AG09309 (cell line): ENCODE measurements at places on chromosomes 4 and X.

DNA sequence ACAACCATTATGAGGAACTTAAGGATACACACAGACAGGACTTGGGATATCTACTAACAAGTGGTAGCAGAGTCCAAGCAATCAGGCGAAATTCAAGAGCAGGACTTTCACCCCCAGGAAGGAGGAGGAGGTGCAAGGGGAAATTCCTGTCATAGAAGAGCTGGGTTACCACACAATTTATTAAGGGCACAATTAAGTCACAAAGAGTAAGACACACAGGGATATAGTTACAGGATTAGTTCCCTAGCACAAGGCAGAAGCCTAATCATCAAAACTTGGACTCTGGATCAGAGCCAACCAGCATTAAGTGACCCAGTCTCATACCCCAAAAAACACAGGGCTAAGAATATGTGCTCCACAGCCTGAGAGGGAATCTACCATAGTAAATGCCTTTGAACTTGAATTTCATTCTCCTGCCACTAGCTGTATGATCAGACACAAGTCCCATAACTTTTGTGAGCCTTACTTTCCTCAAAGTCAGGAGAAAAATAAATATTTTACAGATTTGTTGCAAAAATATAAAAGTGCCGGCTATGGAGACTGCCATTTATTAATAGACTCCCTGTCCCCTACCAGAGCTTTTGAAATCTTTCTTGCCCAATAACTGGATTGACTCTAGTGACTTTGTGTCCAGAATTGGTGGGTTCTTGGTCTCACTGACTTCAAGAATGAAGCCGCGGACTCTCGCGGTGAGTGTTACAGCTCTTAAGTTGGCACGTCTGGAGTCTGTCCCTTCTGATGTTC, 87.0 kb downstream of the SYNPO2 start:
- no peak for DNase-seq

GRCh38 chrX:46579250-46579649, 5.7 kb downstream of the CHST7 start:
- no peak for DNase-seq

- no peak for DNase-seq
Measured at GRCh38 chrX:19745077-19745476, 142.3 kb downstream of the SH3KBP1 start.

GRCh38 chr4:6258741-6259140, 10.9 kb upstream of the WFS1 start:
- DNase-seq = no peak

GRCh38 chrX:56310581-56310980, 78.4 kb downstream of the KLF8 start:
- no peak for DNase-seq

GRCh38 chr4:20809812-20810211, 109.6 kb downstream of the PACRGL start:
- no peak for DNase-seq

DNA sequence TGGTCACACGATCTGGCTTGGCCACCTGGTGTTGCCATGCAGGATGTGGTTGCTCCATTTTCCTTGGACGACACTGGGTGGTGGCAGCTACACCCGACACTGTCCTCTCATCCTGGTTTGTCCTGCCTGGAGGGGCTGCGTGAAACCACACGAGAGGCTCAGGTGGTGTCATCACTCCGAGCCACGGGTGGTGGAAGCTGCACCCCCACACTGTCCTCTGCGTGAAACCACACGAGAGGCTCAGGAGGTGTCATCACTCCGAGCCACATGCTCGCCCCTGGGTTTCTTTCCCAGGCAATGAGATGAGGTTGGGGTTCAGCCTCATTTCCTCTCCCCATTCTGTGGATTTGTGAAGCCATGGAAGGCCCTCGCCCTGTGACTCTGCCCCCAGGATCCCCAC, 34.3 kb downstream of the WFS1 start:
- DNase-seq = no peak

DNA sequence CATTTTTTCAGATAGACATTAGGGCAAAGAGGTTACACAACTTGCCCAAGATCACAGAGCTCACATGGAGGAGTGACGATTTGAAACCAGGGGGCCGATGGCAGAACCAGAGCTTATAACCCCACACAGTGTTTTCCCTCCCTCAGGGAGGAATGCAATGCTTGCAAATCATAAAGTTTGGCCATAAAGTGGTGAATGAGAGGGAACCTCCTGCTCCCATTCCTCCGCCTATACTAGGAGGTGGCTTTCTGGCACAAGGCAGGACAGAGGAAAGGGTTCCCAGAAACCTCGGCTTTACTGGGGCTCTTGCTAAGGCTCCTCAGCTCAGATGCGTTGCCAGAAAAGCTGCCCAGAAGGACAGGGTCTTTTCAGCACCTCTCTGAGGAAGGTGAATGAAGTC, 19.3 kb downstream of the TMEM154 start:
- DNase-seq = no peak

GRCh38 chr4:6395466-6396228, 76.8 kb downstream of the PPP2R2C start:
- DNase-seq = no peak

DNA sequence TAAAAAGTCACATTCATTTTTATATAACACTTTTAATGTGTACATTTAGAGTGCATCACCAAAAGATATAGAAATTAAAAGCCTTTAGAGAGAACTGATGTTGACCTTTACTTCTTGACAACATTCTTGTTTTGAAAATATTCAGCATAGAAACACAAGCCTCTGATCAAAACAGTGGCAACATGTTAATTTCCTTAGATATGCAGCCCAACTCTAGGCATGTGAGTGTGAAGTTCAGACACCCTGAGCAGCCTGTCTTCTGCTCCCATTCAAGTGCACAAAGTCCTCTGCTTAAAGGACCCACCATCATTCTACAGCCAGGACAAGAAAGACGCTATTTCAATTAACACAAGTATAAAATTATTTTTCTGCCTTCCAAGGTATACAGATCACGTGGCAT, 60.0 kb downstream of the PPP3CA start:
- no peak for DNase-seq

GRCh38 chrX:17456526-17456925, 81.5 kb downstream of the NHS start:
- no peak for DNase-seq
